ENCODE measurements at places on chromosomes 6 and 20.

- DNase-seq: peak; percentile 82
These were observed at the start of gene HMGN4 for GRCh38 chr6:26537846-26538571. Gene HMGN4, plus strand, starts transcription at chr6:26538366. Its CDS starts 6,841 bp downstream, at chr6:26545207.

DNA sequence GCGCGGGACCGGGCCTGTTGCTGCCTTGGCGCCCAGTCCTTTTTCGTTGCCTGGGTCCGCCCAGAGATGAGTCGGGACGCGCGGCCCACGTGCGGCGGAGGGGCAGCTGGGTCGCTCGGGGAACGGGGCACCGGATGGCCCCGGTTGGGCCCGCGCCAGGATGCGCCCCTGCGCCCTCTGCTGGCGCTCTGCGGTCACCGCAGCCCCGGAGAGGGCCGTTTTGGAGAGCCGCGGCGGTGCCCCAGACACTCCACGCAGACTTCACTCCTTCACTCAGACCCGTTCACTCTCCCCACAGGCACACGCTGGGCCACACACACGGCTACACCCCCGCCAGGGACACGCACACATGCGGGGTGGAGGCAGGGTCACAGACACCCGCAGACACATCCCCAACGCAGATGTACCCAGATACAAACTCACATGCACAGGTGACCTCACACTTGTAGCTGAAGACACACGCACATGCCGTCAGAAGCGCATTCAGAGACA is 38.8 kb downstream of the SRC start:
- DNase-seq: peak; percentile 60

DNA sequence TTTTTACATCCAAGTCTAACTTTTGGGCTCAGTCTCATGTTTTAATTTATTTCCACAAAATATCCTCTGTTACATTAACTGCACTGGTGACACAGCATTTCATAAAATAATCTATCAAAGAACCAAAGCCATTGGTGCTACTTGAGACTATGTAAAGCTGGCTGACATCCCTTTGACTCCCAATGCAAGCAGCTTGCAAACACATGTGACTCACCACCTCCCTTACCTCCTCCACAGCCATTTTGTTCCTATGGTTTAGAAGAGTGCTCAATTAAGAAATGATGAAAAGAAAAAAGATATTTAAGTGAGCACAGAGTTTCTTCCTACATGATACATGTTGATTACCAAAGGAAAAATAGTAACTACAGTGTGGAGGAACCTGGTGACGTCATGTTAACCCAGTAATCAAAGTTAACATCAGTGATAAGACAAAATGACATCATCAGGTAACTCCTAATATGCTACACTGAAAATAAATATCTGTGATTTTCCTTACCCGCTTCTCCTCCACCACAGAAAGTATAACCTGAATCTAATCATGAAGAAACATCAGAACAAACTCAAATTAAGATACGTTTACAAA is 53.3 kb upstream of the LGSN start:
- DNase-seq: no peak

DNA sequence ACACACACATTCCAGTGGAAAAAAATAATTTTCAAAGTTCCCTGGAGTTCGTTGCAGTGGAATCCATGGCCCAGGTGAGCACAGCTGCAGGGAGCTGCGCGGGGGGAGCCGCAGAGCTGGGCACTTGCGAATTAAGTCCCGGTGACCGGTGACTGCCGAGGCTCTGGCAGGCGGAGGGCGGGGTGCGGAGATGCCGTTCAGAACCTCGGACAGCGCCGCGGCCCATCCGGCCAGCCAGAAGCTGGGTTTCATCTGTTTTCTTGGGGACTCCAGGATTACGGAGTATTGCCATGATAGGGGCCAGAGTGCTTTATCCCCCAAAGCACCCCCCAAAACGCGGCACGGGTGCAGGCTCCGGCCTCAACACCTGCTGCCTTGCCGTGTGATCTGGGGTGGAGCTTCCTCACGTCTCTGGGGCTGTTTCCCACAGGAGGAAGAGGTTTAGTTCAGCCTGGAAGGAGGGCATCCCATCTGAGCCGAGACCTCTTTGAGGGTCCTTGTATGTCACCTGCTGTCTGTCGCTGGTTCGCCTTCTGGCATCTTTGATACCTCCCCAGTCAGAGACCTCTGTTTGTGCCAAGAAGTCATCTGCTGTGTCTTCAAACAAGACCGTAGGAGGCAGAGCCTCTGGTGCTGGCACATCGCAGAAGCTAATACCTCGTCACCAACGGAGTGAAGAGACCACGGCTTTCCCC is 99.4 kb downstream of the YTHDF1 start:
- DNase-seq: peak; percentile 38

GRCh38 chr6:159440911-159441703 is 251.9 kb downstream of the SOD2 start:
- no peak for DNase-seq

- DNase-seq: no peak
These were observed 173.6 kb downstream of the MTFR2 start for GRCh38 chr6:136076496-136076895.

GRCh38 chr6:111566873-111567517 is 38.7 kb downstream of the TRAF3IP2 start:
- no peak for DNase-seq

GRCh38 chr6:24882295-24882694 is 53.5 kb downstream of the RIPOR2 start:
- DNase-seq: no peak

DNA sequence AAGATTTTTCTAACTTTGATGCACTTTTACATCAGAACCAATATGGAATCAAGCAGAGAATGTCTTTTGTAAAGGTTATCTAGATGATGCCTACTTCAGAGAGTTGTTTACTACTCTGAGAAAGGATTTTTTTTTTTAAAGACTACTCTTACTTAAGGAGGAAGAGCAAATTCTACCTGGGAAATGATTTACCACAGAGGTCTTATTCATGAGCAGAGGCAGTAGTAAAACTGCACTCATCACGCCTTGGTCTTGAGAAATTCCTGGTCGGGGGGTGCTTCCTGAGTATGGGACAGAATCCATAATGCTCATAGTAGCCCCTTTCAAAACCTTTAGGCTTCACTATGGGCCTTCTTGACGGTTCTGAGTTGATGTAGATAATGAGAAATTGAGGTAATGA is 241.8 kb upstream of the PREP start:
- no peak for DNase-seq

GRCh38 chr6:28910901-28911690 is 12.7 kb downstream of the TRIM27 start:
- no peak for DNase-seq

DNA sequence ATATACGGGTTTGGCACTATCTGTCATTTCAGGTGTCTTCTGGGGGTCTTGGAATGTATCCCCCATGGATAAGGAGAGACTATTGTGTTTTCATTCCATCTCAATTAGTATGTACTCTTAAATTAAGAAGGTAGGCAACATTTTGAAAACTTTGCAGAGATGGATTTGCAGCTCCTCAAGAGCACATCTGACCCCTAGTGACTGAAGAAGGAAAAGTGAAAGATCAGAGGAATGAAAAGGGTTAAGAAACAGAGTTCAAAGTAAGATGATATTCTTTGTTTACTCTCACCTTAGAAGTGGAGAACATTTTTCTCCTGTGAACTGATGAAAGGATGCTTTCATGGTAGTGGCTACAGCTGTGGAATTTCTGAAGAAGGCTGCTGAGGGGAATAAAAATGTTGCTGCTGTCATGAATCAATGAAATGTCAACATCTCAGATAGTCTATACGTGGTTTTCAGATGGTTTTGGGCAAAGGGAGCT is 41.5 kb downstream of the SH3BGRL2 start:
- peak; percentile 13 for DNase-seq

GRCh38 chr6:5472571-5472970 is 211.3 kb downstream of the FARS2 start:
- DNase-seq: no peak

GRCh38 chr20:63547725-63548480 is at the start of gene SRMS:
Gene SRMS, minus strand, starts transcription at chr20:63547749. Its CDS starts 286 bp downstream, at chr20:63547463.
- DNase-seq: no peak

GRCh38 chr6:16712255-16712930 is 48.9 kb downstream of the ATXN1 start:
- no peak for DNase-seq

DNA sequence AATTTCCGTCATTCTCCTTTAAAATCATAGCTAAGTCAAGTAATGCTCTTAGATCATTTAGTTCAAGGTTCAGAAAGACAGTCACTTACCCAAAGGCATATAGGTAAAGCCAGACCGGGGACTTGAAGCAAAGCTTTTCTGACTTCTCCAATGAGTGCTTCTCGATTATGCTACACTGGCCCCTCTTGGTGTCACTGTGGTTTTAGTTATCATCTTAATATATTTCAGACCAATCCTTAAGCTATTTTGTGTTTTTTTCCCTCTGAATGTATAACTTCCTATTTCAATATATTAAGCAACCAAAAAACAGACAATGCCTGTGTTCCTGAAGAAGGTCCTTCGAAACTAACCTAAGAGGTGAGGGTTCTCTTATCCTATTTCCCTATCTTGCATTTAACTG is 3.9 kb downstream of the PRDM1 start:
- DNase-seq: no peak

GRCh38 chr6:1229808-1230207 is 82.1 kb upstream of the FOXQ1 start:
- no peak for DNase-seq

DNA sequence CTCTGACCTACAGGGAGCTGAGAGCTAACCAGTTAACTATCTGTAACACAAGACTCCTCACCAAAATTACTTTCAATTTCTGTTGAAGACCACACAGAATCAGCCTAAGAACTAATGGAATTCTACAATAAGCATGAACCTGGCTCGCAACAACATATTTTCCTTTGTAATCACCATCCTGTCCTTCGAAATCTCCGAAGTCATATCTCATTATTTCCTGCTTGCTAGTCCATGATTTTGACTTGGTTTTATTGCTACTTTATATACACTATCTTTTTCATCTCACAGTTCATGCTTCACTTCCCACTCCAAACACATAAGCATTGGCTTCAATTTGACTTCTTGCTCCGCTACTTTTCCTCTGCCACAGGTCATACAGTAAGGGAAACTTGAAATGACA is 405.8 kb upstream of the FKBP1C start:
- DNase-seq: no peak

GRCh38 chr20:59776059-59776603 is 157.3 kb downstream of the SYCP2 start:
- DNase-seq: no peak

GRCh38 chr6:14748679-14749078 is 497.2 kb upstream of the JARID2 start:
- no peak for DNase-seq

- DNase-seq: no peak
These were observed 6.4 kb downstream of the OSBPL2 start for GRCh38 chr20:62244644-62245108.

DNA sequence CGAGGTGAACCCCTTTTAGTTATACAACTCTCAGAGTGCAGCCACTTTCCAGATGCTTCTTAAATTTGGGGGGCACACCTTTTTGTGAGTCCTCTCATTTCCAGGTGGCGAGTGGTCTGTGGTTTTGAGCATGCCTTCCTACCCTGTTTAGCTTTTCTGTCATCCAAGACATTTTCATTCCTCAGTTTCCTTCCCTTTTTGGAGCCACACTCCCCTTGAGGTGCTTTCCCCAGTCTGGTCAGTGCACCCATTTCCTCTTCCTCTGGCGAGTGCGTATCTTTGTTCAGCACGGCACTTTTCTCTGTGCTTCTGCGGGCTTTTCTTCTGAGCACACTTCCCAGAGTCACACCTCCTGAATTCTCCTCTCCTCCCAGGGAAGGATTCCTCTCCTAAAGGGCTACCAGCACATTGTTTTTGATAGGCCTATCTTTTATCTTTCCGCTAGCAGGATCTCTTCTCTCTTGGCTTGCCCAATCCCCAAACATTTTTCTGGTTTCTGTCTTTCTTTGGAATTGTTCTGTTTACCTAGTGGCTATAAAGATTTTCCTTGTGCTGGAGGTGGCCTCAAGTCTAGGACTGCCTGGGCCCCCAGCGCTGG is 1.4 kb downstream of the PHF20 start:
- DNase-seq: no peak

- no peak for DNase-seq
These were observed 94.0 kb upstream of the HIVEP1 start for GRCh38 chr6:11917951-11918738.

GRCh38 chr6:2756687-2757224 is 6.0 kb upstream of the MYLK4 start:
- no peak for DNase-seq

- no peak for DNase-seq
These were observed 48.4 kb downstream of the DHX35 start for GRCh38 chr20:39010496-39010895.

DNA sequence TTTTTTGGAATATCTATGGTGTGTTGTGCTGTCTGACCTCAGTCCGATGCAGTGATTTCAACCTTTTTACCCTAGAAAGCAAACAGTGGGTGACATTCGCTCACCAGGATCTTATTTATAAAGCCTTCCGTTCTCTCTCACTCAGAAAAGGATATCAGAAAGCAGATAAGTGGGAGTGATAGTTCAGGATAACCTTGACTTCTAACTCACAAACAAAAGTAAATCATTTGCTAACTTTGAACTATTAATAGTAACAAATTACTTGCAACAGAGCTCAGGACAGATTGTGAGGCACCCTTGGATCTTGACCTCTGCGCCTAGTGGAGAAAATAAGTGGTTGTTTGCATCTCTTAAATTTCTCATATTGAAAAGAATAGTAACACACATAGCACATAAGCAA is 637.1 kb upstream of the CITED2 start:
- no peak for DNase-seq

DNA sequence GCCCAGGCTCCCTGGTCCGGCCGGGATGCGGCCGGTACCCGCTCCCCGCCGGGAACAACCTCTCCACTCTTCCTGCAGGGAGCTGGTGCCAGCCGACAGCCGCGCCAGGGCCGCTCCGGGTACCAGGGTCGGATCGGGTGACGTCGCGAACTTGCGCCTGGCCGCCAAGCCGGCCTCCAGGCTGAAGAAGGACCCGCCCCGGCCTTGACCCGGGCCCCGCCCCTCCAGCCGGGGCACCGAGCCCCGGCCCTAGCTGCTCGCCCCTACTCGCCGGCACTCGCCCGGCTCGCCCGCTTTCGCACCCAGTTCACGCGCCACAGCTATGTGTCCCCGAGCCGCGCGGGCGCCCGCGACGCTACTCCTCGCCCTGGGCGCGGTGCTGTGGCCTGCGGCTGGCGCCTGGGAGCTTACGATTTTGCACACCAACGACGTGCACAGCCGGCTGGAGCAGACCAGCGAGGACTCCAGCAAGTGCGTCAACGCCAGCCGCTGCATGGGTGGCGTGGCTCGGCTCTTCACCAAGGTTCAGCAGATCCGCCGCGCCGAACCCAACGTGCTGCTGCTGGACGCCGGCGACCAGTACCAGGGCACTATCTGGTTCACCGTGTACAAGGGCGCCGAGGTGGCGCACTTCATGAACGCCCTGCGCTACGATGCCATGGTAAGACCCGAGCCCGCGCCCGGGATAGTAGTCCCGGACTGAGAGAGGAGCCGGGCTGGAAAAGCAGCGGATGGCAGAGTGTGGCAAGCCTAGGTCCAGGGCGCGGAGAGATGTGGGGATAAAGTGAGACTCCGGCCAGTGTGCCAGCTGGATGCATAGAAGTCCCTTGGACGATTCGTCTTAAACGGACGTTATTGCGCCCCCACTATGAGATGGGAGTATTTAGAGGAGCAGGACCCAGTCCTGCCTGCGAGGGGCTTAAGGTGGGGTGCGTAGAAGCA is at the start of gene NT5E:
Gene NT5E, plus strand, starts transcription at position 266 of the 942 bp plus-strand sequence. Its CDS starts 57 bp downstream, at position 323.
- peak; percentile 52 for DNase-seq

- peak; percentile 12 for DNase-seq
These were observed 67.8 kb downstream of the MMS22L start for GRCh38 chr6:97215157-97215769.

Data from NCI-H460 (cell line).